NCI-H2081 (cell line): ENCODE measurements at places on chromosomes 12 and 14.
A peak's percentile ranks its signal among the peaks of the same experiment; 100 is the strongest.

- DNase-seq: peak; percentile 74
Measured at GRCh38 chr14:103104654-103105452, 10.3 kb downstream of the EXOC3L4 start.

DNA sequence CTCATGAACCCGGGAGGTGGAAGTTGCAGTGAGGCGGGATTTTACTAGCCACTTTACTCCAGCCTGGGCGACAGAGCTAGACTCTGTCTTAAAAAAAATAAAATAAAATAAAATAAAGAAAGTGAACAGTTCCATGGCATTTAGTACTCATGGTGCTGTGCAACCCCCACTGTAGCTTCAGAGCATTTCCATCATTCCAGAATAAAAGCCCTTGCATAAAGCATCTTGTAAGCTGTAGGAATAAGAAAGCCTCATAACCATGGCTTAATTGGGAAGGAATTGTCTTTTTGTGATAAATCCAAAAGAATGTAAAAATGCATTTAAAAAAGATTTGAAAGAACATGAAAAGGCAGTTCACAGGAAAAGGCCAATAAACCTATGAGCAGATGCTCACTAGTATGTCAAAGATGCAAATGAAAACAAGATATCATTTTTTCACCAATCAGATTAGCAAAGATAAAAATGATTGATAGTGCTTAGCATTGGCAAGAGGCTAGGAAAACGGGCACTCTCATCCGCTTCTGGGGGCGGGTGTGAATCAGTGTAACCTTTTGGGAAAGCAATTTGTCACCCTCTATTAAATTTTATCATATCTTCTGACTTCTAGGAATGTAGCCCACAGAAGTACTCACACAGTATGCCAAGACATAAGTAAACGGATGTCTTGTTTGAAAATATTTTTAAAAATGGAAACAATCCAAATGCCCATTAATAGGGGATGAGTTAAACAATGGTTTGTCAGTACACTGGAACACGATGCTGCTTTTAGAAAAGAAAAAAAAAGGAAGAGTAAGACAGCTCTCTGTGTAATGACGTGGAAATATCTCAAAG is 46.6 kb downstream of the CFAP251 start:
- DNase-seq: no peak

DNA sequence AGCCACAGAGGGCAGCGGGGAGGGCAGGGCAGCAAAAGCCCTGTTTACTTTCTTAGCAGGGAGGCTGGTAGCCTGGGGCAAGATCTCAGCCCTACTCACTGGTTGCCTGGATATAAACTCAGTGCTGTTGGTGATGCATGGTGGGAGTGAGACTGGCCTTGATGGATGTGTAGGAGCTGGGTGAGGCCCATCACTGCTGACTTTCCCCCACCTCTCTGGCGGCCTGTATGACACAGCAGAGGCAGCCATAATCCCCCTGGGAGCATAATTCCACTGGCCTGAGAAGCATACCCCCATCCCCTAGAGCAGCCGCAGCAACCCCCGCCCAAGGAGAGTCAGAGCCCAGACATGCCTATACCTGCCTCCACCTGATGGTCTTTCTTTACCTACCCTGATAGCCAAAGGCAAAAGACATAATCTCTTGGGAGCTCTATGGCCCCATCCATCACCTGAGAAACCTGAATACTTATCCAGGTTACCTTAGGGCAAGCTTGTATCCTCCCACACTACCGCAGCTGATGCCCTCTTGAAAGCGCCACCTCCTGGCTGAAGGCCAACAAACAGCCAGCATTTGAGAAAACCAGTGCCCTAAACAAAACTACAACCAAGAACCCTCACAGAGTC is 59.3 kb downstream of the DNAI7 start:
- peak; percentile 0 for DNase-seq

DNA sequence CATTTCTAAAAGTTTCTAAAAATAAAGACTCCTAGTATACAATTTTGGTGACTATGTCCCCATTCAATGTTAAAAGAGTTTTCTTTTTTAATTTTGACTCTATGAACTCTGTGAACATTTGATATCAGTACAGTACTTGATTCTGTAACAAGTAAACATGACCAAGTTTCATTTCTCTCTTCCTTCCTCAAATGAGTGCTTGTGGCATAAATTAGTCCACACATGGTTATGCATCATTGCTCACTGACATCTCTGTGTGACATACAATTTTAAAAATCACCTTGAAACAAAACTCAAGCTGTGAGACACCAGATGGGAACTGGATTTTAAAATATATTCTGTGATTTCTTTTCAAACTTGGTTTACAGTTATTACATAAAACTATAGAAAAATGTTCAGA is 253.9 kb upstream of the MDGA2 start:
- DNase-seq: no peak

- DNase-seq: no peak
Measured at GRCh38 chr14:38189930-38190726, 17.6 kb upstream of the SSTR1 start.

DNA sequence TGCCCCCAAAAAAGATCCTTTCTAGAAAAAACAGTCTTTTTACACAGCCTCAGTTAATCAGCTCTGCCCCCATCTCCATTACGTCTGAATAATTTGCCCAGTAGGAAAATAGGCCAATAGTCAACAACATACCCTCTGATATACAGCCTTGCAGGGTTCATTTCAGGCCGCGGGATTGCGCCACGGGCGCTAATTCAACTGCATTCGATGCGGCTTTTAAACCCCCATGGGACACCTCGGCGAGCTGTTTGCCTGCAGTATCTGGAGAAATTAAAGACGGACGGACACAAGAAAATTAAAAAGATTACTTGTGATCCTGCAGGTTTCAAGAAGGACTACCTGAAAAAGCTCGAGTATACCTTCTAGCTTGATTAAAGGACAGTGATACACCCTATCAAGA is 36.1 kb downstream of the ERP29 start:
- no peak for DNase-seq

GRCh38 chr12:13181375-13182070 is 15.0 kb upstream of the EMP1 start:
- DNase-seq: no peak

DNA sequence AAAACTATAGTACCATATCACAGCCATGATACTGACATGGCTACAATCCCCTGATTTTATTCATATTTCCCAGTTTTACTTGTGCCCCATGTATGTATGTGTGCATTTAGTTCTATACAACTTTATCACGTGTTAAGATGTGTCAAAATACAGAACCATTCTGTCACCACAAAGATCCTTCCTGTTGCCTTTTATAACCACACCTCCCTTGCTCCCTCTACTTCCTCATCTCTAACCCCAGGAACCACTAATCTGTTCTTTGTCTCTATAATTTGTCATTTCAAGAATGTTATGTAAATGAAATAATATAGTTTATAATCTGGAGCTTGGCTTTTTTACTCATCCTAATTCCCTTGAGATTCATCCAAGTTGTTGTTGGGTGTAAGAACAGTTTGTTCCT is 358.4 kb downstream of the DPF3 start:
- DNase-seq: no peak

DNA sequence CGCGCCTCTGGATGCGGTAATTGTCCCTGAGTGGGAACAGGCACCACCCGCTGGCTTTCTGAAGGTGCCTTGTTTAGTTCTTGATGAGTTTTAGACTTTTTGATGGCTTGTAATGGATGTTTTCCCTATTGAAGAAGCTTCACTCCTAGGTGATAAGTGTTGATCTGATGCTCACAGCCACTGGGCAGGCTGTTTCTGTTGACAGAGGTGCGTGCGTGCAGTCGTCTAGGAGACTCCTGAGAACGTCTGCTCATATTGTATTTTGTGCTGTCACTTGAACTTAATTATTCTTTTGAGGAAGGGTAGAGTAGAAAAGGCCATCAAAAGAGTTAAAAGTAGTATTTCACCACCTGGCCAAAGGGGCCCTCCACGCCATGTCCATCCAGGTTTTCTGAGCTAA is 70.5 kb downstream of the EP400 start:
- no peak for DNase-seq

GRCh38 chr14:21033133-21033698 is 1.4 kb downstream of the RNASE13 start:
- DNase-seq: no peak

DNA sequence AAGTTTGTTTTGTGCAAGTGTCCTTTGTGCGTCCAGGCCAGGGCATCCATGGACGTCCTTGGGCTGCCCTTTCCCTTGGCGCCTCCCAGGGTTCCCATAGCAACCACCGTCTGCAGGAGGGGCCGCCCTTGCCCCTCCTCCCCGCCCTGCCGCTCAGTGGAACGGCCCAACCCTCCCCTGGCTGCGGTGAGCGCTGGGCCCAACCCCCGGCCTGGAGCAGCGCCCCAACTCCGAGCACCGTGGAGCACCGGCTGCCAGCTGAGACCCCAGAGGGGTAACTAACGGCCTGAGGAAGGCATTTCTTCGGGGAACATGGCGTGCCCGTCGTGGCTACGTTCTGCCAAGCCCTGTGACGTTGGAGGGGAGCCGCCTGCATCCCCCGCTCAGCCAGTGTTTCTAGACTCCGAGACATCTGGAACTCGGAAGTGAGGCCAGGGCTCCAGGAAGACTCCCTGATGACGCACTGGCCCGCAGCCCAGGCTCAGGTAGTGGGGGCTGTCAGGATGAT is 5.3 kb upstream of the ACACB start:
- DNase-seq: no peak

GRCh38 chr12:106027911-106028310 is 110.8 kb downstream of the NUAK1 start:
- DNase-seq: no peak

GRCh38 chr12:71057330-71057729 is 100.5 kb downstream of the TSPAN8 start:
- DNase-seq: no peak

DNA sequence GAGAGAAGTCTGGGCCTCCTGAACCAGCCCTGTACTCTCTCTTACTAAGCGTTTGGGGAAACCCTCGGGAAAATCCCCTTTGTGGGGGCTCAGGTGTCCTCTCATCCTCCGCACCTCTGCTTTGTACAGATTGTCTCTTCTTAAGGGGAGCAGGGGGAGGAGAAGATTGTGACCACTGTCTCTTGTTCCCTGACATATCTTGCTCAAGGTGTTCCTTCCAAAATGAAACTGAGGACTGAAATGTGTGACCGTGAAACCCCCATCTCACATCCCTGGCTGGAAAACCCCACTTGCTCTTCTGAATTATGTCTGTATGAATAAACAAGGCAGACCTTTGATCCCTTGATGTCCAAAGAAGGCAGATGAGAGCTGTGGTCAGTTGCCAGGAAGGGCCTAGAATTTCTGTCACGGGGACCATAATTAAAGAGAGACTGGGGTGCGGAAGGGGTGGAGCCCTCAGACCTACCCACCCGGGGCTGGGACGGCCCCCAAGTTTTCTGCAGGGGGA is 369.8 kb downstream of the AACS start:
- no peak for DNase-seq

DNA sequence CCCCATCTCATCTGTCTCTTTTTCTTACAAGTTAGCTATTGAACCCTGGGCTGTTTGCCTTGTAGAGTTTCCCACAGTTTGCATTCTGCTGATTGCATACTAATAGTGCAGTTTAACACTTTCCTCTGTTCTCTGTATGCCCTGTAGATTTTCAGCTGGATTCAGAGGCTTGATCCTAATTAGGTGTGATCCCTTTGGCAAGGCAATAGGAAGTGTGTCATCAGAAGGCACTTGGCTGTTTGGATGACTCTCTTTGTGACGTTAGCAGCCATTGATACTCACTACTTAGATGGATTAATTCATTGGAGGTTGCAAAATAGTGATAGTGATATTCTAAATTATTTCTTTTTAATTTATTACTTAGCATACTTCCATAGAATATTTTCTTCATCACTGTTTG is 33.6 kb downstream of the FUT8 start:
- no peak for DNase-seq

DNA sequence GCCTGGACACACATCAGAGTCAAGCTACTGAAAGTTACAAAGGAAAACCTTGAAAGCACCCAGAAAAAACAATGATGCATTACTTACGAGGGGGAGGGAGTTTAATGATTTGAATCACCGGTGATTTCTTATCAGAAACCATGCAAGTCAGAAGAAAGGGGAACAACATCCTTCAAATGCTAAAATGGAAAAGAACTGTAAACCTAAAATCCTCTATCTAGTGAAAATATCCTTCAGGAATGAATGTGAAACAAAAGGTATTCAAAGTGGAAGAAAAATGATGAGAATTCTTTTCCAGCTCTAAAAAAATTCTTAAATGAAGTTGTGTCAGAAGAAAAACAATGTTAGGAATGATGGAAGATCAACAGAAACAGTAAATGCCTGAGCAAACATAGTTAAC is 16.8 kb downstream of the SCAF11 start:
- DNase-seq: no peak

DNA sequence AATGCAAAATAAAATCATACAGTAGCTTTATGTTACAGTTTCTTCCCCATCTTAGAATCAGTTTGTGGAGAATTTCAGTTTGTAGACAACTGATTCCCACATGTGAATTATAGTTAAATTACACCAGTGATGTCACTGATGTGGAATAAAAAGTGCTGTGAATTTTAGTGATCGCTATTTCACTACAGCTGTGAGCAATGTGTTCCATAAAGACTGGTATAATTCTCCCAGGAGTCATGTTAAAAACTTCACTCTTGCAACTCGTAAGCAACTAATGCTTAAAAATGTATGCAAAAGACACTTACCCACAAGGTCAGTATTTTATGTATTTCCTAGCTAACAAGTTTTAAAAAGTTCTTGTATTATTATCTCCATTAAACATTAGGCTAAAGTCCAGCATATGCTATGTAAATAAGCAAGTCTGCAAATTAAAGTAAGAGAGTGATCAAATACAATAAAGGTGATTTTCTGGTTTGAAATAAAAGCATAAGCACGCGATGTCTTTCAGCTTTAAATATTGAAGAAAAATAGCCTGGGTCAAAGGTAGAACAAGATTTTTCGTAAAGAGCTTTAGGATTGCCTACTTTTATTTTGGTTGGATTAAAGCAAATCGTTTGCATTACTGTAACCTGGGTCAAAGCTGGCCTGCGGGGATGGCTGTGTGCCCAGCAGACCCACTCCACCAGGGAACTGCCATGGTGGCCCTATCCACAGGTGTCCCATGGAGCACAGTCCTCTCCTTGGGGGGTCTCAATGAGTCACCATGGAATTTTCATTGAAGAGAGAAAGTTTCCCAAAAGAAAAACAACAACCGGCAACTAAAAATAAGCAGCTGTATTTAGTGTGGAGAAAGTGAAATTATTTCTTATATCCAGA is 12.7 kb upstream of the LRIG3 start:
- DNase-seq: no peak

DNA sequence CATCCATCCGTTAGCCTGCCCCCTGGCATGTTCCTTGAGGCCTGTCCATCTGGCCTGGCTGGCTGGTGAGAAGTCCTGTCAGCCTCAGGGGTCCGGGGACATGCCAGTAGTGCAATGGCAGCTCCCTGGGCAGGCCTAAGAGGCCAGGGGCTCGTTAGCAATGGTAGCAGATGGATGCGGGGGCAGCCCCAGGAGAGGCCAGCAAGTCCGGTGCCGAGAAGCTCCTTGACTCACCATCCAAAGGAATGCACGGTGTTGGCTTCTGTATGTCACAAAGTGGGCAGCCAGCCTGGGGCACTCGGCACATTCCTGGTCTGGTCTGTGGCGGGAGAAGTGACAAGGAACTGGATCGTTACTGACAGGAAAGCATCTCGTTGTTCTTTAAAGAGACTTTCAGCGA is 319.9 kb downstream of the CACNA1C start:
- no peak for DNase-seq

DNA sequence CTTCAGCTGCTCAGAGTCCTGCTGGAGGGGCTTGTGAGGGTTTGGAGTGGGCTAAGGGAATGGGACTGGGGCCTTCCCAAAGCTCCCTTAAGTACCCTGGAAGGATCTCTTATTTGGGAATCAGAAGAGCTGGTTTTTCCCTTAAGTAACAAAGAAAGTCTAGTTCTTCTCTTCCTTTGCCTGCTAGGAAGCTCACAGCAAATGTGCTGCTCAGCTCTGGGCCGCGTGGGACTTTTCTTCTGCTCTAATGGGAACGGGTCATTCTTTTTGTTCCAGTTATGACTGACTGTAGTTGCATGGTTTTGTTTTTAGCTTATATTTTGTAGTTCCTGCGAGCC is 6.0 kb downstream of the KIF26A start:
- DNase-seq: no peak
